ENCODE measurements at places on chromosomes 13 and 19. TPM values are rescaled to one million over a fixed set of nuclear protein-coding genes. Genes with fewer than 3 reads are reported as not detected.

The ZNF177 gene
- total RNA-seq = 0.18 TPM

GRCh38 chr13:51456510-51456909, 3.7 kb upstream of the INTS6 start:
- no peaks in the 10 kb centered on the region for H3K27me3 ChIP-seq
- H3K4me1 ChIP-seq = peaks cover 26% of the 10 kb centered on the region
- no peak for DNase-seq
- H3K4me3 ChIP-seq = no peak overlapping the region

GRCh38 chr13:90763476-90764150, 583.9 kb upstream of the MIR17HG start:
- H3K27me3 ChIP-seq = no peaks in the 10 kb centered on the region
- H3K27ac ChIP-seq = no peak overlapping the region
- no peak overlapping the region for H3K4me3 ChIP-seq
- no peaks in the 10 kb centered on the region for H3K36me3 ChIP-seq
- H3K4me1 ChIP-seq = no peaks in the 10 kb centered on the region
- DNase-seq = no peak

The CKM gene
- not detected for total RNA-seq

DNA sequence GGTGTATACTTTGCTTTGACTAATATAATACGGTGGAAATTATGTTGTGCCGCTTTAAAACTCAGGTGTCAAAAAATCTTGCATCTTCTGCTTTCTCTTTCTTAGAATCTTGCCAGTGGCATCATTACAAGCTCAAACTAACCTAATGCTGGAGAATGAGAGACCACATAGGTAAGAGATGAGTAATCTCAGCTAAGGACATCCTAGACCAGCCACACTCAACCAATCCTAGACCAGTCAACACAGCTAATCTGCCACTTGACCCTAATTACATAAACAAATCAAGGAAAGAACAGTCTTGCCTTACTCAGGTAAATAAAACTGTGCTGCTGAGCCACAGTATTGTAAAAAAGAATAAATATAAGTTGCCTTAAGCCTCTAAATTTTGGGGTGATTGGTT, 1323.9 kb upstream of the SPRY2 start:
- no peak overlapping the region for H3K4me3 ChIP-seq
- H3K27me3 ChIP-seq = no peaks in the 10 kb centered on the region
- DNase-seq = no peak
- H3K4me1 ChIP-seq = no peaks in the 10 kb centered on the region
- no peaks in the 10 kb centered on the region for H3K36me3 ChIP-seq

The RPS19 gene
- 2,887 TPM for total RNA-seq

The FUT6 gene
- not detected for total RNA-seq

GRCh38 chr19:49950590-49950948, 10.4 kb downstream of the SIGLEC11 start:
- H3K27me3 ChIP-seq = peaks cover 11% of the 10 kb centered on the region
- H3K36me3 ChIP-seq = no peaks in the 10 kb centered on the region
- peaks cover 13% of the 10 kb centered on the region for H3K4me1 ChIP-seq
- H3K4me3 ChIP-seq = no peak overlapping the region
- H3K27ac ChIP-seq = no peak overlapping the region

DNA sequence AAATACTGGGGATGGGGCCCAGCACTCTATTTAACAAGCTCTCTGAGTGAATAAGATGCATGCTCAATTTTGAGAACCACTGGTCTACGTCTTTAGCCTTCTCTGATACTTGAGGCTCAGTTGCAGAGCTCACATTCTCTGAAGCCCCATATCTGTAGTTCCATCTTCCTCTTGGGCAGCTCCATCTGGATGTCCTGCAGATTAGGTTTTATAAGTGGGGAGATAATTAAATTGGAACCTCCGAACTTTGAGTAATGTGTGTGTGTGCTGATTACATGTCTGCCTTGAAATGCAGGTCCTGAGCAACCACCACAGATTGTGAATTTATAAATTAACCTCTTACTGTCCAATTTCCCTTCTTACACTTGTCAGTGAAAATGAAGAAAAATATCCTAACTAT, 7.2 kb upstream of the RASL11A start:
- no peak overlapping the region for H3K27ac ChIP-seq
- H3K27me3 ChIP-seq = peaks cover 5% of the 10 kb centered on the region

GRCh38 chr19:18159810-18160209, 6.8 kb downstream of the PIK3R2 start:
- H3K4me1 ChIP-seq = peaks cover 5% of the 10 kb centered on the region
- no peak overlapping the region for H3K4me3 ChIP-seq
- no peak overlapping the region for H3K27ac ChIP-seq
- H3K36me3 ChIP-seq = peaks cover 8% of the 10 kb centered on the region
- no peaks in the 10 kb centered on the region for H3K27me3 ChIP-seq

GRCh38 chr19:18322318-18322758, 538 bp downstream of the LSM4 start:
- H3K36me3 ChIP-seq = peaks cover 26% of the 10 kb centered on the region
- H3K27ac ChIP-seq = peak overlapping the region; percentile 93
- H3K4me1 ChIP-seq = peaks cover 59% of the 10 kb centered on the region
- H3K27me3 ChIP-seq = no peaks in the 10 kb centered on the region
- DNase-seq = peak; percentile 37

DNA sequence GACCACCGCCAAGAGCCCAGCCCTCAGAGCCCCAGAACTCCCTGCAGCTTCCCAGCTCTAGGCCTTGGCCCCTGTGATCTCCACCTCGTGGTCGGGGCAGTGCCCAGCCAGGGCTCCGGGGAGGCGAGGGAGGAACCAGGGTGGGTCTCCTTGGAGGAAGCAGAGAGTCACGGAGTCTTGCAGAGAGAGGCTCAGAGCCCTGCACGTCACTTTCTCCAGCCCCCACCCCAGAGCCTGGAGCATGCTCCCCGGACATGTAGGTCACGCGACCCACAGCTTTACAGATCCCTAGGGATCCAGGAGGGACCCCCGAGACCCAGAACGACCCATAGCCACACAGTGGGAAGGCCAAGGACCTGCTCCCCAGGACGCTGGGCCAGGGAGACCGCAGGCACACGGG, 11.9 kb downstream of the GADD45B start:
- no peak overlapping the region for H3K27ac ChIP-seq
- H3K36me3 ChIP-seq = peaks cover 1% of the 10 kb centered on the region
- H3K4me1 ChIP-seq = peaks cover 4% of the 10 kb centered on the region
- no peak for DNase-seq
- H3K4me3 ChIP-seq = no peak overlapping the region

The TMPRSS9 gene
- not detected for total RNA-seq
